ENCODE measurements at places on chromosomes 1 and 21.
A peak's percentile ranks its signal among the peaks of the same experiment; 100 is the strongest.

DNA sequence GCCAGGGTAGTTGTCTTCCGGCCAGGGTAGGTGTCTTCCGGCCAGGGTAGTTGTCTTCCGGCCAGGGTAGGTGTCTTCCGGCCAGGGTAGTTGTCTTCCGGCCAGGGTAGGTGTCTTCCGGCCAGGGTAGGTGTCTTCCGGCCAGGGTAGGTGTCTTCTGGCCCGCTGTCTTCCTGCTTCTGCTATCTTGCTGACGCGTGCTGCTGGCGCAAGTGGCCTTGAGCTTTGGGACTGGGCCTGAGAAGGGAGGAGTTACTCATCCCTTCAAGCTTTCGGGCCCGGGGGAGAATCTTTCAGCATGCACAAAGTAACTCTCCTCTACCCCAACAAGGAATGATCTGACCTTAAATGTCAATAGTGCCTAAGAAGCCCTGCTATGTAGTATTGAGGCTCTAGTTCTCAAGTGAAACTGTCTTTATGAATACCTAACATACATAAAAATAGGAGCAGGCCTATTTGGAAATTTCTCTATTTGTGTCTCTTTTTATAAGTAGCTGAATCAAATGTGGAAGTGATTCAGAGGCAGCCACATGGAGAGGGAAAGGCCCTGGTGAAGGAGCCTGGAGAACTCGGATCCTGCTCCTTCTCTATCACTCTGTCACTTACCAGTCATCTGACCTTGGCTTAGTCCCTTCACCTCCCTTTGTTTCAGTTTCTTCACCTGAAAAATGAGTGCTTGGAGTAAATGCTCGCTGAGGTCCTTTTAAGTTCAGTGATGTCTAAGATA lies 65.6 kb downstream of the RGL1 start:
- no peak for DNase-seq

DNA sequence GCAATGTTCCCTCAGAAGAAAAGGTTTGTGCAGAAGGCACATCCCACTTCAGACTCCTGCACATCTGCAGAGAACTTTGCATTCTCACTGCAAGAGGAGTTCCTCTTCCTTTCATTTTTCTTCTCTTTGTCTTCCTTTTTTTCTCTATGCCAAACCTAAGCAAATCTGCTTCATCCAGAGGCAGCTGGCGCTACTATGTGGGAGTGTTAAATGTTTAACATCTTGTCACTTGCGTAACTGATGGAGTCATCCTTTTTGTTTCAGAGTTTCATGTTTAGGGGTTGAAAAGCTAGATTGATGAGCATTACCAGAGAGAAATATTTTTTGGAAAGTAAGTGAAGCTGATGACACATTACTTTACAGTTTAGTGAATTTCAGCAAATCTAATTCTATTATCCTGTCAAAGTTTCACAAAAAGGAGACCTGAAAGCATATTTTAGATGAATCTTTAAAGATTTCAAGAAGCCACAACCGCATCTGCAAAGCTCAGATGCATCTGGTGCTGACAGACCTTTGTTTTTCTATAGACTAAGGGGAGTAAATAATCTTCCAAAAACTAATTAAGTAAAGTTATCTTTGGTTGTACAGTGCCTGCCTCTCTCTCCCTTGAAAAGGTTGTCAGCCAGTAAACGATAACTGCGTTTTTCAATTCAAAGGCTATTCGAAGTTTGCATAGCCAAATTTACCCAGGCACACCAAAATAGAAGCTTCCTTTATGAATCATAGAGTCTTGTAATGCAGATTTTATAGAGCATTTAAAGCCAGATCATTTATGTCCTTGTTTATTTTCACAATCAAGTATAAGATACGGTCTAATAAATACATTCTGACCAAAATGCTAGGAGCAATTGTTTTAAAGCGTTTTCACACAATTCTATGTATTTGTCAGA lies 1.2 kb upstream of the LRRC53 start:
- DNase-seq, result no peak

DNA sequence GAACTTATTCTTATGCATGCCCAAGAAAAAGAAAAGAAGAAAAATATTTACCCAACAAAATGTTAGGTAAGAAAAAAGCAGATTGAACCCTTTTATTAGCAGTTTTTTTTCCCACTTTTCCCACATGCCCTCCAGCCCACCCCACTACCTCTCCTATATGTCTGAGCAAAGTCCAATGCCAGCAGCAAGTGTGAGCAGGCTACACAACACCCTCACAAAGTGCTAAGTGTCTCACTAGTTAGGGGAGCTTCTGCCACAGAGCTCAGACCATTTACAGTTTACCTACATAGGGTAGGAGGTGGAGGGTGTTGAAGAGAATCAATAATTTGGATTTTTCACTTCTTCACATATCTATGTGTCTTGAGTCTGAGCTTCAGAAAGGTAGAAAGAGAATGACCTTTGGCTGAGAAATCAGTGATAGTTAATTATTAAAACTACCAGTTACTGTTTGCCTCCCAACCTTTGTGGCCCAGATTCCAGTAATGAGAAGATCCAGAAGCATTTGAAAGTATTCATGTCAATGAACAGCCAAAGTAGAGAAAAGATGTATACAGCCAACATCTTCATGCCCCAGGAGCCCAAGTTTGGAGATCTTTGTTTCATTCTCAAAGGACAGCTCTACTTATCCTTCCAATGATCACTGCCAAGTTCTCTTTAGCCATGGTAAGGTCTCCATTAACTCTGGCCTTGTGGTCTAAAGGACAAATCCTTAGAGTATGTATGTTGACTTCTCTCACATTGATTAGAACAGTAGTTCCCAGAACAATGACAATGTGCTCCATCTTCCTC lies 26.2 kb downstream of the OR10J5 start:
- DNase-seq, result no peak

DNA sequence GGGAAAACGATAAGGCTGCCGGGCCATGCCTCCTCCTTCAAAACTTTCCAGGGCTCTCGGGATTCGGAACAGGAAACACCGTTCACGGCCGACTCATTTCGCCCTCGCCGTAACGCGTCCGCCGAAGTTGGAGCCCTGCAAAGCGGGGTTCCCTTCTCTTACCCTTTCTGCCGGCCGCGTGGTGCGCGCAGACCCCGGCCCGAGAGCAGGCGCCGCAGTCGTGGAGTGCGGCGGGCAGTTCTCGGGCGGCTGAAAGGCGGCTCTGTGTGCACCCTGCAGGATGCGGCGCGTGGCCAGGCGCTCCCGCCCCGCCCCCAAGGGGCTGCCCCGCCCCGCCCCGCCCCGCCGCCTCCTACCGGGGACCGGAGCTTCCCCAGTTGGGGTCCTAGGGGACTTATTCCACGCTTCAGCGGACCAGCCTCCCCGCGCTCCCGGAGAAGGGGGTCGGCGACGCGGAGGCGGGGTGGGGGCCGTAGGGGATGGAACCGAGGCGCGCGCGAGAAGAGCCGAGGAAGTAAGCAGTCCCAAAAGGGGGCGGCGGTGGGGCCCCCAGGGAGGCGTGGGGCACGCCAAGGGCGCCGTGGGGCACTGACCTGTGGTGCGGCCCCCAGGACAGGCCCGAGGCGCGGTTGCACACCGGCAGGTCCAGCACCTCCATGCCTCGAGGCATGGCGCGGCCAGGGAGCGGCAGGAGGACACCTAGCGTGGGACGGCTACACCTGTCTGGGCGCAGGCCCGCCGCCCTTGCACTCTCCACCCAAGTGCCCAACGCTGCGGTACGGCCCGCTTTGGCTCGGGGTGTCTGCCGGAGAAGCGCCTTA lies at the start of gene MCOLN2:
MCOLN2 (minus strand) TSS at position 268 of the 821 bp plus-strand sequence; CDS start at position 27, 241 bp downstream.
- peak; percentile 58 for DNase-seq

GRCh38 chr1:231616667-231617066 lies 9.9 kb upstream of the DISC1 start:
- DNase-seq, result no peak
